Ovary (tissue), 10 donors: ENCODE measurements at places on chromosomes 11 and 22. TPM values are rescaled to one million over a fixed set of nuclear protein-coding genes. Genes with fewer than 3 reads are reported as not detected.

DNA sequence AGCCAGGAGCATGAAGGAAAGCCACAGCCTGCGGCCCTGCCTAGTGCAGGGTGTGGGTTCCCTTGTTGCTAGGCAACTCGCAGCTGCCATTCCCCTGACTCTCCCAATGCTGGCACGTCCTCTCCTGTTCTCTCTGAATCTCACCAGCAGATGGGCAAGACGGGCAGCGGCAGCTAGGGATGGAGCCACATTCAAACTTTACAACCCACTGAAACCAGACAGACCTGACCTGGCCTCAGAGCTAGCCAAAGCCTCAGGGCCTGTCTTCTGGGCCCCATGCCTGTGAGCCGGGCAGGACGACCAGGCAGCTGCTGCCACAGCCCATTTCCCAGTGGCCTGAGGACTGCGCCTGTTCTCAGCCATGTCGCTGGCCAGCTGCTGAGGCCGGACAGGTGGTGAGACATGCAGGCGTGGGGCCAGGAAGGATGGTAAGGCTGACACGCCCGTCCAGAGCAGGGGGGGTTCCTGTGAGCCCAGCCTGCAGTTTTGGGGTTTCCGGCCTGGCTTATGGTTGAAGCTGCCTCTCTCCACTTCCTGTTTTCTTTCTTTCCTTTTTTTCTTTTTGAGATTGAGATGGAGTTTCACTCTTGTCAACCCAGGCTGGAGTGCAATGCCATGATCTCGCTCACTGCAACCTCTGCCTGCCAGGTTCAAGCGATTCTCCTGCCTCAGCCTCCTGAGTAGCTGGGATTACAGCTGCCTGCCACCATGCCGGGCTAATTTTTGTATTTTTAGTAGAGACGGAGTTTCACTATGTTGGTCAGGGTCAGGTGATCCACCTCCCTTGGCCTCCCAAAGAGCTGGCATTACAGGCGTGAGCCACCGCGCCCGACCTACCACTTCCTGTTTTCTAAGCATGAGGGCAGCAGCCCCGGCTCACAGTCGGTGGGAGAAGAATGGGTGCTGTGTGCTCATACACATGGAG lies 4.1 kb downstream of the SUN2 start:
- DNase-seq = no peak

DNA sequence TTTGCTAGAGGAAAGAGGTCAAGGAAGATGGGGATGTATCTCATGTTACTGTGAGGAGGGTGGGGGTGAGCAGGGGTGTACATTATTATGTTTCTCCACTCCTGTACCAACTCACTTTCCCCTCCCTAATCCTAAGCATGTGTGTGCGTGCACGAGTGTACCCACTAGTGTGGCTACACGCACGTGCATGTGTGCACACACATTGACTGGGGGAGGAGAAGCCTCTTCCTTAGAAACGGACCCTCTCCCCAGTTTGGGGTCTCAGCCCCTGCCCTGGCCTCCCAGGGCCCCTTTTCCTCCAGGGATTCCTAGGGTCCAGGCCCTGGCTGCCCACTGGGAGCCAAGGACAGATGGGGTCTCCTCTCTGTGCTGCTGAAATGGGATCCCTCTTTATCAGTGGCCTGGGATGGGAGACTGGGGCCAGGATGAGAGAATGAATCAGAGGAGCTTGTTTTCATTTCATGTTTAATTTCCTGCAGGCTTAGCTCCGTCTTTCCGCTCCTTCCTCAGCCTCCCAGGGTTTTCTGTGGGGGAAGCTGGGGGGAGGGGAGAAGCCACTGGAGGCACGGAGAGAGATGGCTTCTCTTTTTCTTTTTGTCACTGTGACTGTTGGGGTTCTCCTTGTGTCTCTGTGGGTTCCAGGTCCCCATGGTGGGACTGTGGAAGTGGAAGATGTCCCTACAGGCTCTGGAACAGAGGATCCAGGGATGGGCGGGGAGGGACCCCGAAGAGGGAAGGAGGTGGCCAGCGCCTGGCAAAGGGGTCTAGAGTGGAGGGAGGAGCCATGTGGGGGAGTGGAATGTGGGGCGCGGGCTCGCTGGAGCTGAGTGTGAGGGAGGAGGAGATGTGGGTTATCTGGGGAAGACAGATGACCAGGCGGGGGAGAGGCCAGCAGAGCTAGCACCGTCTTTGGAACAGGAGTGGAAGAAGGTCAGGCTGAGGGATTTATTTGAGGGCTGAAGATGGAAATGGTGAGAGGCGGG lies 40.3 kb downstream of the ALX4 start:
- peak; percentile 55 for DNase-seq

DNA sequence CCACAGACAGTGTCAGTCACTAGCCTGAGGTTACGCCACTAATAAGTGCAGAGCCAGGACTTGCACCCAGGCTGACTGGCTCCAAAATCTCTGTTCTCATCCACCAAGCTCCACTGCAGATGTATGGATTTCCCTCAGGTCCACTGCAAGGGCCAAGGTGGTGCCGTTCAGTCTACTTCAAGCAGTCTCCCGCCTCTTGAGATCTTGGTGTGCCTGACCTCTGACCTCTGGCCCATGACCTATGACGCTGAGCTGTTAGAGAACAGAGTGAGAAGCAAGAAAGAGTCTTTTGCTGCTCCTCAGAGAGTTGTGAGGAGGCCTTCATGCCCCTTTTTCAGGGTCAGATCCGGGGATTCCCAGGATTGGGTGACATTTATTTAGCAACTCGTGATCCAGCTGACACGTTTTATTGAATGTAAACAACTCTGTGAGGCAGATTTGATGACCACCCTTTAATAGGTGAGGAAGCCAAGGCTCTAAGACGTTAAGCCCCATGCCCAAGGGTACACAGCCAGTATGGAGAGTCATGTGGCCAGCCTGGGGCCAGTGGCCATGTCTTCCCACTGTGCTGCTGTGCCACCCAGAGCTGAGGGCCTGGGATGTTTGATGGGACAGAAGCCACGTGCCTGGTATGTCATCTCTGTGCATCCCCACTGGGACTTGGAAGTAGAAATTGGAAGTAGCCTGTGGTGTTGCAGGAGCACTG lies 25.2 kb downstream of the DCPS start:
- DNase-seq = no peak

GRCh38 chr11:64474680-64475079 lies 115.7 kb downstream of the RPS6KA4 start:
- no peak for DNase-seq

DNA sequence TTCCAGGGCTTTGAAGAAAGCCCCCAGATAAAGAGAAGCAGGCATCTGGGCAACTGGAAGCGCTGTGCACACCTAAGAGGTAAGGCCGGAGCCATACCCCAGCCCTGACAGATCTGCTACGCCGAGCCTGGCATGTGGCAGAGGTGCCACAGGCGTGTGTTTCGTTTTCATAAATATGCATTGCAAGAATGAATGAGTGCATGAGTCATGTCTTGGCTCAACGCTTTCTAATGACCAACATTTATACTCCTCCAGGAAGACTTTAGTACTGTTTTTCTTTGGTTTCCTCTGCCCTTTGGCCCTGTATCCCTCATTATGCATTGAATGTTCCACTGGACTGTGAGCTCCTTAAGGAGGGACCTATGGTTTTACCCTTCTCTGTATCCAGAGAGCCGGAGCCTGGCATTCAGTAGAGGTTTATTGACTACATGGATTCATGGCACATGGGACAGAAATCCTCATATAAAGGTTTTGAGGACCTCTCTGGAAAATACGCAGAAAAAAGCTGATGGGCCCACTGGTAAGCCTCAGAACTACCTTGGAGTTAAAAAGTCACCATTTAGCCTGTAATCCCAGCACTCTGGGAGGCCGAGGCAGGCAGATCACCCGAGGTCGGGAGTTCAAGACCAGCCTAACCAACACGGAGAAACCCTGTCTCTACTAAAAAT lies 38.9 kb upstream of the CSNK2A3 start:
- DNase-seq = no peak

DNA sequence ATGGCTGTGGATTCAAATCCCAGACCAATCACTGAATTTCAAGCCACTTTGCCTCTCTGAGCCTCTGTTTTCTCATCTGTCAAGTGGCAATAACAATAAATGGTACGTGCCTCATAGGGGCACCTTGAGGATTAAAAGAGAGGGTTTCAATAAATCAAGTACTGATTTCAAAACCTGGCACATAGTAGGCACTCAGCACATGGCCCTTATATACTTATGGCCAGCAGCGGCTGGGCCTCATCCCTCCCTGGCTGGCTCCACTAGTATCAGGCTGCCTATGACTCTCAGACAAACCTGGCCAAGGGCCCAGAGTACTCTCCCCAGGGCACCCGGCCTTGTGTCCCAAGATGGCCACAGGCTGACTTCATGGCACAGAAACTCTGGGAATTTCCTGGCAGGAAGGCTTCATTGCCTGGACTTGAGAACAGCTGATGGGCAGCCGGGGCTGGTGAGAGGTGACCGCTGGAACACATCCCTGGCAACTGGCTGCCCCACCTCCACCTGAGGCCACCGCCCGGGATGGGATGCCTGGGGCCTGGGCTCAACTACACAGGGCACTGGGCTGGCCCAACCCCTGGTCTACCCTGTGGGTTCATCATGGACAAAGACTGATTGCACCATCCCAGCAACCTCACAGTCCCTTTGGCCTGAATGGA lies 3.4 kb downstream of the FADS3 start:
- DNase-seq = no peak

GRCh38 chr11:111836721-111837120 lies 34.7 kb downstream of the ALG9 start:
- DNase-seq = no peak

- DNase-seq = no peak
Measured at GRCh38 chr22:36816636-36817524, at the start of gene PVALB. Gene PVALB, minus strand, starts transcription at chr22:36817035. Its CDS starts 30 bp downstream, at chr22:36817005.

- no peak for DNase-seq
Measured at GRCh38 chr22:43017525-43018460, 2.8 kb upstream of the PACSIN2 start.

- DNase-seq = no peak
Measured at GRCh38 chr11:8567602-8568198, 26.3 kb downstream of the STK33 start.

DNA sequence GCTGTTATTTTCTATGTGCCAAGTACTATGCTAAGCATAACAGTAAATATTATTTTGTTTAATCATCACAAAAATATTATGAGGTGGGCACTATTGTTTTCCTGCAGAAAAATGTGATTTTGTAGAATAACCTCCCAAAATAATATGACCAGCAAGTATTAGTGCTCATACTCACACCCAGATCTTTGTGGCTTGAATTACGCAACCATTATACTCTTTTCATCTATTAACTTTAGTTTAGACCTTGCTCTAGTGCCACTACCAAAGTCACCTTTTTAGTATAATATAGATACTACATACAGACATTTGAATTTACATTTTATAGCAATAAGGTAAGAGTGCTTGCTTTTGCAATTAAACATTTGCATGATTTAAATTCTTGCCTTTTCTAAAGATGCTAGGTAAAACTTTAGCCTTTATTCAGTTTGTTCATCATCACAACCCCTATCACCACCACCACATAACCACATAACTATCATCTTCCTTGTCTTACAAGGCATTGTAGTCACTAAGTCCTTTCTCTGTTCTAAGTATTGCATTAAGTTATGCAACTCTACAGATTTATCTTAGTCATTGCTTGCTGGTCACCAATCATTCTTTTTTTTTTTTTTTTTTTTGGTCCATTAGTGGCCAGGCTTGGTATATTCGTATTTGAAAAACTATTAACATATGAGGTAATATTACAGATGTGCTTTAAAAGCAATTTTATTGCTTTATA lies 68.4 kb downstream of the GAS2 start:
- no peak for DNase-seq

ANKK1 gene
- 0.34 TPM for polyA plus RNA-seq

FOLR1 gene
- polyA plus RNA-seq = 0.31 TPM

SERPING1 gene
- 2,358 TPM for polyA plus RNA-seq

GAS2 gene
- 0.76 TPM for polyA plus RNA-seq

GSTT2 gene
- 0.33 TPM for polyA plus RNA-seq

PLEKHB1 gene
- polyA plus RNA-seq = 9.6 TPM

TYR gene
- not detected for polyA plus RNA-seq

OOSP2 gene
- polyA plus RNA-seq = 0.18 TPM
